ENCODE measurements at places on chromosomes 16 and 17. TPM values are rescaled to one million over a fixed set of nuclear protein-coding genes. Genes with fewer than 3 reads are reported as not detected.

- DNase-seq = peak; percentile 12
- H3K4me3 ChIP-seq = no peak overlapping the region
- no peaks in the 10 kb centered on the region for H3K36me3 ChIP-seq
- H3K4me1 ChIP-seq = no peaks in the 10 kb centered on the region
- no peak overlapping the region for H3K27ac ChIP-seq
Measured at GRCh38 chr16:30867747-30868146, 26.1 kb downstream of the BCL7C start.

DNA sequence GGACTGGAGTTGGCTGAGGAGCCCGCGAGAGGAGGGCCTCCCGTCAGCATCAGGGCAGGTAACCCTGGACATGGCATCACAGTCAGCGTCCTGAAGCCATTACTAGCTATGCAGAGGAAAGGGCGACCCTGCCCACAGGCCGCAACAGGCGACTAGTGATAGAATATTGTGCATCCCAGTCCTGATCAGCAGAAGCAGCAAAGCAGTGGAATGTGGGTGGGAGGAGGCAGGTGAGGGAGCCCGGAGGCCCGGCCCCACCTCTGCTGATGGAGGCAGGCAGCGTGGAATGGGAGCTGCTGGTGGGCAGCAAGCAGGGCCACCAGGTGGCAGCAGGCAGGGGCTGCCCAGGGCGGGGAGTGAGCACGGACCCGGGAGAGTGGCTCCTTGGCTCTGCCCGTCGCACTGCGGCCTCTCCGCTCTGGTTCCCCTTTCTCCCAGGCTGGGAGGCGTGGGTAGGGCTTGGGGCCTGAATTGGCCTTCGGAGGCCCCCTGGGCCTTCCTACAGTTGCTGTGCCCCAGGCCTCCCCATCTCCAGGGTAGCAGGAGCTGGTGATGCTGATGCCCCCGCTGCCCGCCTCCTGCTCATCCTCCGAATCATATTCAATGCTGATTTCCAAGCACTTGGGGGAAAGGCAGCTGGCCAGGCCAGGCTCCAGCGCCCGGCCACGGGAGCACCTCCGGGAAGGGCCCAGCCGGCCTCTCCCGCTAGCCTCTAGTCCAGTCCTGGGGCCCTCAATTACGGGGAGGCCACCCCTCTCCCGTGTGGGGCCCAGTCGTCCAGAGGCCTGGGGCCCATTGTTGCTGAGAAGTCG is 20.2 kb downstream of the TSPOAP1 start:
- no peaks in the 10 kb centered on the region for H3K27me3 ChIP-seq
- no peaks in the 10 kb centered on the region for H3K36me3 ChIP-seq
- H3K4me1 ChIP-seq = no peaks in the 10 kb centered on the region
- no peak overlapping the region for H3K4me3 ChIP-seq

DNA sequence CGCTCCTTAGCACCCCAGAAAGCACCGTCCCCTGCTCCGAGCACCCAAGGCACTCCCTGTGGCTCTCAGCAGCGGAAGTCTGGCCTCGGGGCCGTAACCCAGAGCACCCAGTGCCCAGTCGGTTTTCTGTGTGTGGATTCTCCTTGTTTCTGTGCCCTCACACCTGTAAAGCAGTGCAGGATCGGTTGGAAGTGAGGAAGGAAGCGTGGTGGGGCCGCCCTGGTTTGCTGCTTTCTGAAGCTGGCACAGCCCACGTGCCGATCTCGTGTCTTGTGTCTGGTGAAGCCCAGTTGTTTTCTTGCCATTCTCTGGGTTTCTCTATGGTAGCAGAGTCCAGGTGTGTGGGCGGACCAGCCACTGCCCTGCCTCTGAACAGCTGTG is 3.7 kb downstream of the ACSF3 start:
- no peaks in the 10 kb centered on the region for H3K36me3 ChIP-seq
- H3K4me1 ChIP-seq = peaks cover 7% of the 10 kb centered on the region
- no peak for DNase-seq
- no peaks in the 10 kb centered on the region for H3K27me3 ChIP-seq
- H3K4me3 ChIP-seq = no peak overlapping the region

DNA sequence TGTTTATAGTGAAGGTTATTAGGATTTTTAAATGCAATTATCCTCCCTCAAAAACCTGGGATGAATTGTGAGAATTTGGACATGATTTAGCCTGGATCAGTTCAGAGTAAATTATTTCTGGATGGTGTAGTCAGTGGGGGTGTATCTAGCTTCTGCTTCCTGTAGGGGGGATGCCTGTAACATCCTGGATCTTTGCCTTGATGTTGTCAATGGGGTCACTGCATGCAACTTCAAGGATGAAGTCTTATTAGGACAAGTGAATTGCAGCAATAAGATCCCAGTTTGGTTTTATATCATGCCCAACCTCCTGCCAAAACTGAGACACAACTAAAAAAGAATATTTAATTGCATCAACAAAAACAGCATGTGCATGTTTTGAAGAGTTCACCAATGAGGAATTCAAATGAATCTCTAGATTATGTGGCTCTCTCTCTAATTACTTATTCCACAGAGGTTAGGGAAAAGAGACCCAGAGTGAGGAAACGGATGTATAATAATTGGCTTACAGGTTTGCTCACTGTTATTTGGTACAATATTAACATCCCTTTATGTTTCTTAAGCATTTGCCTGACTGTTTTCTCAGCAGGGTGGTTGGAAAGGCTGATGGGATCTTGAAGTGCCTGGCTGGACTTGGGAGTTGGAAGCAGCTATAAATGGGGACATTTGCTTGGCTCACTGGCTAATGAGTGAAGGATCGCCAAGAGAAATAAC is 159.8 kb downstream of the HS3ST3B1 start:
- no peak for DNase-seq
- no peaks in the 10 kb centered on the region for H3K4me1 ChIP-seq
- H3K36me3 ChIP-seq = no peaks in the 10 kb centered on the region
- peaks cover 44% of the 10 kb centered on the region for H3K27me3 ChIP-seq
- no peak overlapping the region for H3K27ac ChIP-seq
- no peak overlapping the region for H3K4me3 ChIP-seq

DNA sequence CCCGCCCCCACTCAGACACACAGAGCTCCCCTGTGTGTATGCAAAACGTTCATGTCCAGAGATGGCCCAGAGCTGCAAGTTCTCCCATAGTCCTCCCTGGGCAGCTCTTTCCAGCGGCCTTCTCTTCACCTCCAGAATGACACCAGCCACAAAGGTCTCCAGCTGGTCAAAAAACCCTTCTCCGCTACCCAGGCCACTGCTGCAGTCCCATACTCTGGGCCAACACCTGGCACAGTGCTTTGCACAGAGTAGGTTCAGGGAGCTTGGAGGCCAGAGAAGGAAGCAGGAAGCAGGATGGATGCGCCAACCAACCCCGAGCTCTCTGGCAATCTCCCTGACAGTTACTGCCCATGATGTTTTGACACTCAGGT is 1.1 kb upstream of the STAT5B start:
- DNase-seq = no peak
- no peak overlapping the region for H3K27ac ChIP-seq
- no peaks in the 10 kb centered on the region for H3K27me3 ChIP-seq
- H3K4me1 ChIP-seq = no peaks in the 10 kb centered on the region

DNA sequence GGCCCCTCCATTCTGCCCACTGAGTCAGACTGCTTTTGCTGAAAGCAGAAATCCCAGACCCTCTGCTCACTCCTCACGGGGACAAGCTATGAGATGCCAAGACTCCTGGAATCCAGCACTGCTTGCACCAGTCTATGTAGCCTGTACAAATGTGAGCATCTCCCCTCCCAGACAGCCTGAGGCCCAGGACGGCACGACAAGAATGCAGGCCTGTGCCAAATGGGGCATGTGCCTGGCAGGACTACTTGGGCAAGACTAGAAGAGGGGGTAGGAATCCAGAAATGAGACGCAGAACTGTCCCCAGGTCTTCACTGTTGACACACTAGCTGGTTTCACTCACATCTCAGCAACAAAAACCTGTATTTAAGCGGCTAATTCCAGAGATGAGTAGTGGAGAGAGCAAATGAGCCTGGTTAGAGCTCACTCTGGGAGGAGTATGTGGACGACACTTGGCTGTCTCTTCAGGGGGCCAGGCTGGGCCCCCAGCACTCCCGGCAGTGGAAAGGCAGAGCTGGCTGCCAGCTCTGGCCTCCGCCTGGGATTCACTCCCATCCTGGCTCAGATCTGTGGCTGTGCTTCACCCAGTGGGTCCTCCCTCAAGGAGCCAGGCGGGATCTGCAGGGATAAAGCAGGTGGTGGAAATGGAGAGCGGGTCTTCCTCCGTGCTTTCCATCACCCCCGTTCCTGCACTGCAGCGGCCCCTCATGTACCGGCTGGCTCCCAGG is 2.9 kb upstream of the MYO1C start:
- no peaks in the 10 kb centered on the region for H3K27me3 ChIP-seq
- no peak for DNase-seq
- H3K27ac ChIP-seq = no peak overlapping the region
- peaks cover 4% of the 10 kb centered on the region for H3K4me1 ChIP-seq

GRCh38 chr16:15642557-15643047 is 352 bp downstream of the MARF1 start:
- H3K4me1 ChIP-seq = peaks cover 31% of the 10 kb centered on the region
- H3K27ac ChIP-seq = peak overlapping the region; percentile 27
- peak; percentile 31 for DNase-seq
- H3K27me3 ChIP-seq = no peaks in the 10 kb centered on the region

DNA sequence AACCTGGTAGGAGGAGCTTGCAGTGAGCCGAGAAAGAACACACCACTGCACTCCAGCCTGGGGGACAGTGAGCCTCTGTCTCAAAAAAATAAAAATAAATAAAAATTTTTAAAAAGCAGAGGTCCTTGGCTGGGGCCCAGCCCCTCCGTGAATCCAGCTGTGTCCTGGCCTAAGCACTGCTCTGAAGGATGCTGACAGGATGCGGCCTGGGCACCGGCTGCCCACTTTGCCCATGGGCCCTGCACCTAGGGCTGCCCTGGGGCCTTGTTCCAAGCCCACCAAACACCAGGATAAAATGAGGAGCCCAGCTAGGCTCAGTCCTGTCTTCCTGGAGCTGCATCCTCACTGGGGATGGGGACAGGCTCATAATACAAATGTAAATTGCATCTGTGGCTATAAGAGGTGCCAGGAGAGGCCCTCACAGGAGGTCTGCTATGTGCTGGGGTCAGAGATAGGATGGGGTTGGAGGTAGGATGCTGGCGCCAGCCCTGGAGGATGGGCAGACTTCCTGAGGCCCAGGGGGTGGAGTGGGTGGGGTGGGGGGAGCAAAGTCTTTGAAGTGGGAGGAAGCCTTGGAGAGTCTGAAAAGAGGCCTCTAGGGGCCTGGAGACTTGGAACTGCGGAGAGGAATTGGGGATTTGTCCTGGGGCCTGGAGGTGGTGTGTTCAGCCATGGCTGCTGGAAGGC is 6.2 kb downstream of the C16orf89 start:
- H3K4me3 ChIP-seq = no peak overlapping the region
- no peaks in the 10 kb centered on the region for H3K36me3 ChIP-seq
- DNase-seq = no peak

Gene KRTAP2-3
- total RNA-seq = 10.8 TPM

DNA sequence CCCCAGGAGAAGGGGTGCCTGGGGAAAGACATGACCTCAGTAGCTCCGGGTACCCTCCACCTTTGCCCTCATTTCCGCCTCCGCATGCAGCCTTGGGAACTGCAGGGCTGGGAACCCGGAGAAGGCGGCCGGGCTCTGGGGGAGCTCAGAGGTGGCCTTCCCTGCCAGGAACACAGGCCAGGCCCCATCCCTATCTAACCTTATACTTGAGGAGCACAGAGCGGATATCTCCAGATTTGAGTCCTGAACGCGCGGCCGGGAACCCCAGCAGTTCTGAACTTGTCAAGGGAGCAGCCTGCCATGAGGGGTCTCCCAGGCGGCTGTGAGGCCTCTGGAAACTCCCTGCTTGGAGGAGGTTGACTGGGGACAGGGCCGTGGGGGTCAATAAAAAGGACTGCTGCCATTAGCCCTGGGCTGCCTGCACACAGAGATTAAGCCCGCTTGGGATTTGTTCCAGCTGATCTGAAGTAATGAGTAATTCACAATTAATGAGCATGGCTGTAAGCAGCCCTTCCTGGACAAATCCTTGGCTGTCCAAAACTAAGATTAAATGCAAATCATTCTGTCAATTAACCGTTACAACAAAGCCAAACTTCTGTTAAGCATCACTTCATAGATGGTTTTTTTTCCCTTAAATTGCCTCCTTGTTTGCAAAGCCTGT is 26.3 kb upstream of the METRNL start:
- no peak for DNase-seq
- no peak overlapping the region for H3K4me3 ChIP-seq
- no peaks in the 10 kb centered on the region for H3K27me3 ChIP-seq
- peaks cover 48% of the 10 kb centered on the region for H3K4me1 ChIP-seq

Gene CCL7
- not detected for total RNA-seq

GRCh38 chr16:84379008-84379708 is 10.8 kb downstream of the ATP2C2 start:
- no peak for DNase-seq
- H3K36me3 ChIP-seq = no peaks in the 10 kb centered on the region
- H3K4me1 ChIP-seq = no peaks in the 10 kb centered on the region
- no peaks in the 10 kb centered on the region for H3K27me3 ChIP-seq
- no peak overlapping the region for H3K27ac ChIP-seq

DNA sequence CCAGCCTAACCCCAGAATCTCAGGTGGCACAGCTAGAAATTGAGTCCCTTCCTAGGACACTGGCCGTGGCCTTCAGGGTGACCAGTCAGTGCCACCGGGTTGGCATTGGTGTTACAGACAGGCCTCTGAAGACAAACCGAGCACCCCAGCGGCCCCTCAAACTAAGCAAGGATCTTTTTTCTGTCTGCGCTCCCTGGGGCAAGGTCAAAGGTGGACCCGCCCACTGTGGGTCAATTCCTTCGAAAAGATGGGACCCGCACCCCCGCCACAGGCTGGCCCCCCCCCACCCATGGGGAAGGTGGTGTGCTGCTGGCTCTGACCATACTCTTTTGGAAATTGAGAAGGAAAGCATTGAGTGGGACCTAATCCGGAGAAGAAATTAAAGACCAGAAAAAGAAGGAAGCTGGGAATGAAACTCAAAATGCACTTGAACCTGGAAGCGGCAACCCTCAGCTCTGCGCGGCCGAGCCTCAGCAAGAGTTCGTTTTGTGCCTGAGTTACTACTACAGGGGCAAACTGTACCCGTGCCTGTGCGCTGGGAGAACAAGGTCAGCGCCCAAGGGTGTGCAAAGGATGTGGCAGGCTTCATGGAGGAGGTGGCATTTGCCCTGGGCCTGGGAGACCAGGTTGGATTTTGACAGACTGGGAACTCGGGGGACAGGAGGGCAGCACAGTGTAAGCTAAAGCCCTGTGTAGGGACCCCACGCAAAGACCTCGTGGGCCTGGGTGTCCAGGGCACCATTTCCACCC is 20.4 kb downstream of the TMC6 start:
- no peak overlapping the region for H3K27ac ChIP-seq
- H3K4me3 ChIP-seq = no peak overlapping the region
- H3K36me3 ChIP-seq = 0 out of 2 replicates have a peak, but pooled peaks cover 2% of the 10 kb centered on the region

GRCh38 chr16:65746941-65747340 is 619.5 kb upstream of the CDH5 start:
- DNase-seq = no peak
- H3K36me3 ChIP-seq = no peaks in the 10 kb centered on the region
- H3K4me1 ChIP-seq = no peaks in the 10 kb centered on the region
- no peaks in the 10 kb centered on the region for H3K27me3 ChIP-seq

DNA sequence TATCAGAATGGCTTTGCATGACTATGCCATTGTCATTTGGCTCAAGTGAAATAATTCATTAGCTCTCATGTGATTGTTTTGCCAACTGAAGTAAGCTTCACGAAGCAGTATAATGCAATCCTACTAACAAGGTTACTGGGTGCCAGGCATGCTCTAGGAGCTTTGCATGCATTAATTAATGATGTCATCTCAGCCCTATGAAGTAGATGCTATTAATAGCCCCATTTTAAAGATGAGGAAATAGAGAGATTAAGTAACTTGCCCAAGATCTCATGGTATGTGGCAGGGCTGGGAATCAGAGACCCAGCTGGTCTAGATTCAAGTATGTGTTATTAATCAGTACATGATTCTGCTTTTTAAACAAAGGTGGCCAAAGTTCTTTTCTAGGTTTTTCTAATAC is 14.1 kb downstream of the KRT39 start:
- DNase-seq = peak; percentile 4
- H3K27ac ChIP-seq = peak overlapping the region; percentile 92
- no peaks in the 10 kb centered on the region for H3K27me3 ChIP-seq
- peaks cover 58% of the 10 kb centered on the region for H3K4me1 ChIP-seq
- H3K36me3 ChIP-seq = no peaks in the 10 kb centered on the region

Measured in PC-3 (cell line).